Activated naive CD8-positive, alpha-beta T cell treated with anti-CD3 and anti-CD28 coated beads, Interleukin-2, amount 50 U/mL, for 24 hours (primary cell): ENCODE measurements at places on chromosomes 5 and 9.

GRCh38 chr5:83281658-83282057 lies 189.9 kb upstream of the VCAN start:
- no peak for DNase-seq

- DNase-seq, result no peak
Measured at GRCh38 chr5:78542321-78542840, 106.2 kb downstream of the LHFPL2 start.

- no peak for DNase-seq
Measured at GRCh38 chr5:174198541-174198940, 153.0 kb downstream of the NSG2 start.

- DNase-seq, result no peak
Measured at GRCh38 chr5:180636403-180637075, 12.9 kb downstream of the FLT4 start.

- DNase-seq, result no peak
Measured at GRCh38 chr5:1048861-1049838, 40.5 kb downstream of the NKD2 start.

DNA sequence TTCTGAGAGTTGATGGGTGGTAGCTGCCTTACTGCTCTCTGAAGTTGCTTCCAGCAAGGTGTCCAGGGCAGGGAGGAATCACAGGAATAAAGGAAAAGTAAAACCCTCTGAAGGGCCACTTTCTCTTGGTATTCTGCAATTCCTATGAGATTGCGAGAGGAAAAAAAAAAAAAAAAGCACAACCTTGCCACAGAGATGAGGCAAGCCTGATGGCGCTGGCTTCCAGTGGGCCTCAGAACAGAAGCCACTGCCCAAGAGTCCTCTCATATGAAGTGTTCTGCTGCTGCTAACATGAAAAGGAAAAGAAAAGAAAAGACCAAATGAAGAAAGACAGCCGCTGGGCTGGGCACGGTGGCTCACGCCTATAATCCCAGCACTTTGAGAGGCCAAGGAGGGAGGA lies 80.8 kb upstream of the IL17B start:
- no peak for DNase-seq

GRCh38 chr9:103755441-103755840 lies 338.7 kb upstream of the SMC2 start:
- no peak for DNase-seq

DNA sequence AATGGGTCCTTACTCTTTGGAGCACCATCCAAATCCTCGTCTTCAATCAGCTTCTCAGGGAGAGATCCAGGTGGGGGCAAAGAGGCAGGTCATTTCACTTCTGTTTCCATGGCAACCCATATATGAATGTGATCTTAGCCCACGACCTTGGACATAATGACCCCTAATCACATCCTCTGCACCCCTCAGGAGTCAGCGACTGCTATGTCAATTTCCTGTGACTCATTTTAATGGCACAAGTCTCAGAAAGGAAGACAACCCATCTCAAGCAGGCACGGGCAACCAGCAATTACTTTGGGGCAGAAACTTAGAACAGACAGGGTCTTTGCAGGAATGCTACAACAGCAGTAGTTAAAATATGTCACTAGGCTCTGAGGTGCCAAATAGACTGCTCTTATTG lies 591.2 kb downstream of the TLR4 start:
- DNase-seq, result no peak

DNA sequence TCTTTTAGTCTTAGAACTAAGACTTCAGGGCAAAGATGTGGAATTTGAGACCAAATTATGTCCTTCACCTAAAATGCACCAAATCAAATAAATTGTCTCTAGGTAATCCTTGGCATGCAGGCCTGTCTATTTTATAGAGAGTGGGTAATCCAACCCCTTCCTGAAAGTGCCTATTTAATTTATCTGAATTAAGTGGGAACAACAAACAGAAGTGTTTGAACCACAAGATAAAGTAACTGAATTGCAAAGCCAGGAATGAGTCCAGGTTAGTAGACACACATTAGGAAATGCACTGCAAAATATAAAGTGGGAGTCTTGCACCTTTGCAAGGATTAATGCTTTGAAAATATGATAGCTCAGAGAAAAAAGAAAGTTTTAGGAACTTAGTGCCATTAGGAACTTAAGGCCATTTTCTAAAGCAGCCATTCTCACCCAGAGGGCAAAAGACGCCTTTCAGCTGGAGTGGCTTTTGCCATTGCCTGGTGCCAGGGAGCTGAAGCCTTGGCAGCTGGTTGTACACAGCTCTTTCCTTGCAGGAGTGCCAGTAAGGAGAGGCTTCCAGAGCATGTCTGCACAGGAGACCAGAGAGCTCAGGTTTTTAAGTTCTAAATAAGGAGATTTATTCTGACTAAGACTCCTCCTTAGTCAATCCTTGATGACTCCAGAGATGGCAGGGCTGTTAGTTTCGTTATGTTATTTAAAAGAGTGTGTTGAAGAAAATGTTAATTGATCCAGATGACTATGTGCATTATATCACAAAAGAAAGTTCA lies 151.7 kb upstream of the ELL2 start:
- no peak for DNase-seq

DNA sequence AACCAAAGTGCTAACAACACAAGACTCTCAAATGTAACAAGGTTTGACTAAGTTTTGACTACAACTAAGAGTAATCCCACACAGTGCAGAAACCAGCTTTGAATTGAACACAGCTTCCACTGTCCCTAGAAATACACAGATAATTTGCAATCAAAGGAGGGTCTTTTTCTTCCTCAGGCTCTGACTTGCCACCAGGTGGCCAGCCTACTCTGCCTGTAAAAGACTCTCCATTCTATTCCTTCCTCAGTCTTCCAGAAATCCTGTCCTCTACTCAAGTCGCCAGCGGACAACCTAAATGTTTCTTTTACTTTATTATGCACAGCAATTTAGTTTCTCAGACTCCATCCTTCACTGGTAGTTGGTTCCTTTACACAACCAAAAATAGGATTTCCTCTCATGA lies 32.2 kb upstream of the MCTP1 start:
- no peak for DNase-seq

GRCh38 chr5:58366461-58366860 lies 93.4 kb downstream of the PLK2 start:
- no peak for DNase-seq
